Lower lobe of right lung (tissue), 2 donors: ENCODE measurements at places on chromosomes 12 and 14.

DNA sequence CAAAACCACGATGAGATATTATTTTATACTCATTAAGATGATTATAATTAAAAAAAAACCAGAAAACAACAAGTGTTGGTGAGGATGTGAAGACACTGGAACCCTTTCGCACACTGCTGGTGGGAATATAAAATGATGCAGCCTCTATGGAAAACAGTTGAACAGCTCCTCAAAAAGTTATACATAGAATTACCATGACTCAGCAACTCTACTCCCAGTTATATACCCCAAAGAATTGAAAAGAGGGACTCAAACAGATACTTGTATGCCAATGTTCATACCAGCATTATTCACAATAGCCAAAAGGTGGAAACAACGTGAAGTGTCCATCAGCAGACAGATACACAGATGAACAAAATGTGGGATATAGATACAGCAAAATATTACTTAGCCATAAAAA lies 53.1 kb downstream of the TAOK3 start:
- no peaks in the 10 kb centered on the region for H3K4me1 ChIP-seq
- no peaks in the 10 kb centered on the region for H3K36me3 ChIP-seq
- no peak overlapping the region for H3K4me3 ChIP-seq
- no peaks in the 10 kb centered on the region for H3K27me3 ChIP-seq
- DNase-seq = no peak
- H3K27ac ChIP-seq = no peak overlapping the region

- DNase-seq = no peak
- H3K27ac ChIP-seq = peak overlapping the region; percentile 53
- H3K36me3 ChIP-seq = peaks cover 42% of the 10 kb centered on the region
- H3K4me1 ChIP-seq = peaks cover 53% of the 10 kb centered on the region
Observed at GRCh38 chr14:59358102-59358501, 107.1 kb downstream of the GPR135 start.

DNA sequence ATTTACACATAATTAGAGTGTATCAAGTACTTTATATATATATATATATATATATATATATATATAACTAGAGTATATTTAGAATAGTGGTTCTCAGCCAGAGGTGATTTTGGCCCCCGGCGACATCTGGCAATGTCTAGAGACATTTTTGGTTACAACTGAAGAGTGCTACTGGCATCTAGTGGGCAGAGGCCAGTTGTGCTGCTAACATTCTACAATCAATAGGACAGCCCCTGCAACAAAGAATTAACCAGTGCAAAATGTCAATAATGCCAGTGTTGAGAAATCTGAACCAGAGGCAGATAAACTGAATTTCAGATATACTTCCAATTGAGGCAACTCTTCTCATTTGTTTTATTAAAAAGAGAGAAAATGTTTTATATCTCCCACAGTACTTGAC lies 8.9 kb downstream of the GTF2A1 start:
- no peaks in the 10 kb centered on the region for H3K27me3 ChIP-seq
- H3K27ac ChIP-seq = no peak overlapping the region
- no peaks in the 10 kb centered on the region for H3K4me1 ChIP-seq
- peaks cover 79% of the 10 kb centered on the region for H3K36me3 ChIP-seq

DNA sequence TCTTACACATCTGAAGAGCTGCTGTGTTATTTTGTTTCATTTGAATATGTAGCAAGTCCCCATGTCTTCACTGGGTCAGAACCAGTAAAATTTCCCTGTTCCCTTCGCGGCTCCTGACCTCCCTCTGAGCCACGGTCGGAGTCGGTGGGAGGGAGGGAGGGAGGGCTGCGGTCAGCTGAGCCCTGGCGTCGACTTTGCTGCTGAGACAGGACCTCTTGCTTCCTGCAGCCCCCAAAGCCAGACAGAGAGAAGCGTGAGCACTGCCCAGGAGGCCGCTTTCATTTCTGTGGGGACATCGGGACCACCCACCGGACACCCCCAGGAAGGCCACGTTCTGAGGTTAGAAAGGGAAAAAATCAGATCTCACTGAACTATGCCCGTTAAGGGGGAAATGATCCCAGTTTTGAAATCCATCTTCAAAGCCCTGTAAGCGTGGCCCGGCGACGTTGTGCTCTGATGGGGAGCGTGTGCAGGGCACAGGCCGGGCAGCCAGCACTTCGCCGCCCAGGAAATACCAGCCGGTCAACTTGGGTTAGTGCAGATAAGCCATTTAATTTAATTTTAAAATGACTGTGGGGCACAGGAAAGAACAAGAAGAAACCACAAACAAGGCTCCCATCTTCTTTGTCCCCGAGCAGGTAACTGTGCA lies 42.1 kb downstream of the NOC4L start:
- no peak for DNase-seq
- peaks cover 10% of the 10 kb centered on the region for H3K4me1 ChIP-seq
- no peak overlapping the region for H3K27ac ChIP-seq
- peak overlapping the region; percentile 37 for H3K4me3 ChIP-seq
- H3K27me3 ChIP-seq = peaks cover 4% of the 10 kb centered on the region

- no peak for DNase-seq
- no peaks in the 10 kb centered on the region for H3K4me1 ChIP-seq
- H3K27ac ChIP-seq = no peak overlapping the region
- H3K36me3 ChIP-seq = peaks cover 8% of the 10 kb centered on the region
- H3K4me3 ChIP-seq = no peak overlapping the region
- H3K27me3 ChIP-seq = no peaks in the 10 kb centered on the region
Observed at GRCh38 chr12:2682296-2683251, 112.2 kb upstream of the FKBP4 start.

DNA sequence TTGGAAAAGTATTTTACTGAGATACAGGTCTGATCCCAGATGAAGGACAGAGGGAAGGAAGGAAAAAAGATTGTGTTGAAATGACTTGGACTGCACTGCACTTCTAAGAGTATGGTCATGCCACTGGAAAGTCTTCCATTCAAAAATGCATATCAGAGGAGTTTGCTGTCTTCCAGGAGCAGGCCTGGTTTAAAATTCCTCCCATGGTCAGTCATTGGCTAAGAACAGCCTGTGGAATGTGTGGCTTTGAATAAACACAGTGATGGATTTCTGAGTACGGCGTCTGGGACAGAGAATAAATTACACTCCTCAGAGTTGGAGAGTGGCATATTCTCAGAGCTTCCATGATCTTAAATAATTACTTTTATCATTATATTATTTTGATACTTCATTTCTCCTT lies 245.8 kb upstream of the PDZRN4 start:
- no peaks in the 10 kb centered on the region for H3K4me1 ChIP-seq
- no peak overlapping the region for H3K27ac ChIP-seq
- H3K4me3 ChIP-seq = no peak overlapping the region
- DNase-seq = no peak
- H3K36me3 ChIP-seq = no peaks in the 10 kb centered on the region

DNA sequence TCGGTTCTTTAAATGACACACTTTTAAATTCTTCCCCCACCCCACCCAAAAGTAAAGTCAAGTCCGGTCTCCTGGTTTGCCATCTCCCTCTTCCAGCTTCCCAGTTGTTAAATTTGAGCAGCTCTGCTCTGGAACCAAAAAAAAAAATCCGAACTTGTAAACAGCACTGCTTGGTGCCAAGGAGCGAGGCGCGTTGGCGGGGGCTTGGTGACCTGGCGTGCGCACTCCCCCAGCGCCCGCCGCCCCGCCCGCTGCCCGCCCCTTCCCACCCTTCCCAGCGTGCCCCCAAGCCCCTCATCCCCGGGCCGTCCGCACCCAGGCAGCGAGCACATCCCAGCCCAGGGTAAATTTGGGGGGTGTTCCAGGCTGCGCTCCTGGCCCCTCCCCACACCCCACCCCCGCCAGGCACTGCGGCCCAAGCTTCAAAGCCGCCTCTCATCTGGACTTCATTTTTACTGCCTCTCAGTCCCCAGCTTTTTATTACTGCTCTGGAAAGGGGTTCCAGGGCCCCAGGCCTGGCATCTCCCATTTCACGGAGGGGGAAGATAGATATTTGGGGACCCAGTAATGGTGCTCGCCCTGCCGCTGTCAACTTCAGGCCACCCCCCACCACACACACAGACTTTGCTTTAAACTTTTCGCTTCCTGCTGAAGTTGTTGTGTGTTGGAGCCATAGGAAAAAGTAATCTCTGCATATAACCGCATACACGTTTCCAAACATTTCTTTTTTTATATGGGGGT lies 11.7 kb upstream of the ITGB7 start:
- H3K27ac ChIP-seq = peak overlapping the region; percentile 95
- DNase-seq = peak; percentile 38
- H3K4me1 ChIP-seq = peaks cover 78% of the 10 kb centered on the region
- H3K4me3 ChIP-seq = peak overlapping the region; percentile 77
- H3K27me3 ChIP-seq = no peaks in the 10 kb centered on the region

DNA sequence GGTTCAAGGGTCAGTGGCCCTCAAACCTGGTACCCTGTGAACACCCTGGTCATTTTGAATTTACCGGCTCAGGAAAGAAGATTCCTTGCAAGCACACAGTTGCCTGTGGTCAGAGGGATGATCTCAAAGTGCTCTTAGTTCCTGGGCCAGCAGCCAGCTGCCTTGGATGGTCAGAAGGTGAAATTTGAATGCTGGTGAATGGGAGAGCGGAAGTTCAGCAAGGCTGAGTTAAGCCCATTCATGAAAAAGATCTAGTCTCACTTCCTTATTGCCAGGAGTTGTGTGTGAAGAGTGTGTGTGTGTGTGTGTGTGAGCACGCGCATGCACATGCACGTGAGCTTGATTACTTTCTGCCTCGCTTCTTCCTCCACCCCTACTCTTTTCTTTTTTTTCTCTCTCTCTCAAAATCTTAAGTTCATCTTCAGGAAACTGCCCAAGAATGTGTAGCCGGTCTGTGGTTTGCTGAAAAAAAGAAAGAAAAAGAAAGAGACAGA lies 155.5 kb upstream of the CCND2 start:
- DNase-seq = peak; percentile 62
- peaks cover 18% of the 10 kb centered on the region for H3K27me3 ChIP-seq

DNA sequence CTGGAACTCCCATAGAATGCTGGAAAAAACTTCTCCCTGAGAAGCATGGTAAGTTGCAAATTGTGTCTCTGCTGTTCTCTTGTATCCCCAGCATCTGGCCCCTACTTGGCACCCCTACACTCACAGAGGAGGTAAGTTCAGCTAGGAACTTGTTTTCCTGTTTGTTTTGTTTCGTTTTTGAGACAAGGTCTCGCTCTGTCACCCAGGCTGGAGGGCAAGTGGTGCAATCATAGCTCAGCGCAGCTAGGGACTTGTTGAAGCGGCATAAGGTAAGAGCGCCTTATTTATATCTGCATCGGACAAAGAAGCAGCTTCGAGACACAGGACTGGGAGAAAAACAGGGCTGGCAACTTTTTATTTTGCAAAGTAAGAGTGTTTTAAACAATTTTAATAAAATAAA lies 18.5 kb upstream of the ANO2 start:
- H3K4me1 ChIP-seq = no peaks in the 10 kb centered on the region
- peaks cover 8% of the 10 kb centered on the region for H3K36me3 ChIP-seq
- DNase-seq = no peak
- no peak overlapping the region for H3K4me3 ChIP-seq
- peaks cover 3% of the 10 kb centered on the region for H3K27me3 ChIP-seq
- no peak overlapping the region for H3K27ac ChIP-seq

DNA sequence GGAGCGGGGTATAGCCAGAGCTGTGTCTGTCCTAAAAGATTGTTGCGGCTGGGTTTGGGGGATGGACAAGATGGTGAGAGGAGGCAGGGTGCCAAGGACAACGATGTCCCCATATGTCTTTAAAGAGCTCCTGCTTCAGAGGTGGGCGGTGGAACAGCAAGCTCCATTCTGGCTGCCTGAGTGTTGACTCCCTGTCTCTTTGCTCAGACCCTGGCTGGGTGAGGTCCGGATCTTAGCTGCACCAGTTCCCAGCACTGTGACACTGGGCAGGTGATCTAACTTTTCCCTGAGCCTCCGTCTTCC lies 8.3 kb upstream of the WSCD2 start:
- H3K4me3 ChIP-seq = no peak overlapping the region
- no peak for DNase-seq
- H3K27me3 ChIP-seq = peaks cover 4% of the 10 kb centered on the region

GRCh38 chr12:45224311-45224710 lies 8.4 kb downstream of the ANO6 start:
- H3K36me3 ChIP-seq = no peaks in the 10 kb centered on the region
- peaks cover 33% of the 10 kb centered on the region for H3K4me1 ChIP-seq
- no peak overlapping the region for H3K27ac ChIP-seq
- no peaks in the 10 kb centered on the region for H3K27me3 ChIP-seq
- no peak for DNase-seq

GRCh38 chr14:49892301-49892635 lies 614 bp upstream of the ARF6 start:
- H3K4me1 ChIP-seq = peaks cover 39% of the 10 kb centered on the region
- peak overlapping the region; percentile 100 for H3K27ac ChIP-seq
- DNase-seq = no peak
- H3K4me3 ChIP-seq = peak overlapping the region; percentile 98
- H3K27me3 ChIP-seq = no peaks in the 10 kb centered on the region

GRCh38 chr14:78848234-78848820 lies 678.2 kb downstream of the NRXN3 start:
- no peaks in the 10 kb centered on the region for H3K36me3 ChIP-seq
- H3K27me3 ChIP-seq = no peaks in the 10 kb centered on the region
- no peak overlapping the region for H3K27ac ChIP-seq
- no peak for DNase-seq

DNA sequence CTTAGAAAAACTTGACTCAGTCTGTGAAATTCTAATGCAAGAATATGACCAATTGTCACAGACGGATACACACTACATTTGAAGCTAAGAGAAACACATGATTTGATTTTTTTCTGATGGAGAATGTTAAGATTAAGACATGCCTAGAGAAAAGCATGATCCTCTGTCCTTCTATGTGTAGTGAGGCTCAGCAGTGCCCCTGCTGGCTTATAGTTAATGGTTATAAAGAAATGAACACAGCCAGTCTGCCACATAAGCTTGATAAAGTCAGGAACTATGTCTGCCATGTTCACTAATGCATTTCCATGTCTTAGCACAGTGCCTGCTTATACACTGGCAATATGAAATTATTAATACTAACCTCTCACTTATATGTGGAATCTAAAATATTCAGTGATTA lies 168.1 kb upstream of the DAAM1 start:
- no peak overlapping the region for H3K27ac ChIP-seq
- DNase-seq = no peak
- no peaks in the 10 kb centered on the region for H3K36me3 ChIP-seq
- H3K4me3 ChIP-seq = no peak overlapping the region

- H3K27ac ChIP-seq = no peak within 1 kb of the TSS
- peaks cover 12% of the 10 kb centered on the region for H3K4me1 ChIP-seq
- H3K27me3 ChIP-seq = peaks cover 87% of the 10 kb centered on the region
- peak within 1 kb of the TSS; percentile 44 for H3K4me3 ChIP-seq
- no peaks in the 10 kb centered on the region for H3K36me3 ChIP-seq
- DNase-seq = no peak
Observed at GRCh38 chr12:102957339-102958050, at the start of gene ASCL1. TSS of gene ASCL1 (plus strand) at chr12:102957674. CDS start at chr12:102958245, 571 bp downstream.

GRCh38 chr12:10220398-10221077 lies 7.9 kb downstream of the GABARAPL1 start:
- peaks cover 30% of the 10 kb centered on the region for H3K4me1 ChIP-seq
- peaks cover 68% of the 10 kb centered on the region for H3K36me3 ChIP-seq
- DNase-seq = peak; percentile 60
- no peak overlapping the region for H3K4me3 ChIP-seq
- peak overlapping the region; percentile 14 for H3K27ac ChIP-seq
